ENCODE measurements at places on chromosomes 12 and 14.
A peak's percentile ranks its signal among the peaks of the same experiment; 100 is the strongest.

GRCh38 chr12:104653730-104654664 is 197.2 kb downstream of the CHST11 start:
- DNase-seq: no peak

DNA sequence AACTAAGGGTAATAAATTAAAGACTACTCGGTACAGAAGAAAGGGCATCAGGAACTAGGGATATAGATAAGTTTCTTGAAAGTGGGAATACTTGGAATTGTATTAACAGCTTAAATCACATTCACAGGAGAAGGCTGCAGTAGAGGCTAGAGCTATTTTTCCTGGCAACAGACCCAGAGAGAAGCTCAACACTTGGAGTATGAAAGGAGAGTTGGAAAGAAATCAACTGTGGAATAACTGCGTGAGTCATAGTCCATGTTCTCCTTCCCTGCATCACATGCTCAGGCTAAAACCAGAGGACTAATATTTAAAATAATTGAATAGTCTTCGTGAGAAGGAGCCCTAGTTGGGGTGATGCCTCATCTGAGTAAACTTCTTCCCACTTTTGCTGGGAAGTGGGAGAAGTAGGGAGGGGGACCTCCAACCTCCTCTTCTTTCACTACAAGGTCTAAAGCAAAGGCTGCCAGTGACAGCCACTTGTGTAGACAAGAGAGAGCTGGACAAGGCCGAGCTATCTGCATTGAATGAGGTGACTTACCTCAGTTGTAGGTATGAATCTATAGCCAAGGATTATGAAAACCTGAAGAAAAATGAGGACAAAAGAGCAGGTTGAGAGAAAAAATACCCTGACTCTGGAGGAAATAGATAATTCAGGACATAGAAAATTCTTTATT is 32.7 kb downstream of the DYRK2 start:
- DNase-seq: no peak

DNA sequence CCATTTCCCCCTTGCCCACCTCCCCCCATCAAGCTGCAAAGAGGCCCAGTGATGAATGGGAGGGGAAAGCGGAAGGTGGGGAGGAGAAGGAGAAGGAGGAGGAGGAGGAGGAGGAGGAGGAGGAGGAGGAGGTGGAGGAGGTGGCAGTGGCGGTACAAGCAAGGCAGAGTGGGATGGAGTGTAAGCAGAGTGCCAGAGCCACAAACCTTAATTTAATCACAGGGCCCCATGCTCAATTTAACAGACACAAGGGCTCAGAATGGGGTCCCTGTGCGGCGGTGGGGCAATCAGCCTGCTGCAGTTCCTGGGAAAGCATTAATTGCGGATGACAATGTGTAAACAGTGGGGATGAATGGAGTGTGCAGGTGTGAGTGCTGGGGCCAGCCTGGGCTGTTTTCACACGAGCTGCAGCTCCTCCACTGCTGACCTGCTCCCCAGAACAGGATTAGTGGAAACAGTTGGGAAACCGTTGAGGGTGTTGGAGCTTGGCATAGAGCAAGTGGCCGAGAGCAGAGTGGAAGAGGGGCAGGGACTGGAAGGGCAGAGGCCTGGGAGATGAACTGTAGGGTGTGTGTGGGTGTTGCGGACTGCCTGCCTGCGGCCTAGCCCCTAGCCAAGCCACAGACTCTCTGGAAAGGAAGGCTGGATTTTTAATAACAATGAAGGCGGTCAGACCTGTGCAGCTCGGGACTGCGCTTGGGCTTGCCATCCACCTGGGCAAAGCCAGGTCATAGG is 36.4 kb upstream of the SMOC1 start:
- DNase-seq: no peak

DNA sequence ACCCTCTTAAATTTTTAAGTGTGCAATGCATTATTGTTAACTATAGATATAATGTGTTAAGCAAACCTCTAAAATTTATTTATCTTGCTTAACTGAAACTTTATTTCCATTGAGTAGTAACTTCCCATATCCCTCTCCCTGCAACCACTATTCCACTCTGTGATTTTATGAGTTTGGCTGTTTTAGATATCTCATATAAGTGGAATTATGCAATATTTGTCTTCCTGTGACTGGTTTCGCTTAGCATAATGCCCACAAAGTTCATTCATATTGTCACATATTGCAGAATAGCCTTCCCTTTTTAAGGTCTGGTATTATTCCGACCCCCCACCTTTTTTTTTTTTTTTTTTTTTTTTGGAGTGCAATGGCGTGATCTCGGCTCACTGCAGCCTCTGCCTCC is 247.6 kb downstream of the EMP1 start:
- no peak for DNase-seq

GRCh38 chr14:68701001-68701741 is 91.7 kb downstream of the ZFP36L1 start:
- no peak for DNase-seq

GRCh38 chr12:53056901-53057300 is 7.0 kb downstream of the TNS2 start:
- DNase-seq: no peak

DNA sequence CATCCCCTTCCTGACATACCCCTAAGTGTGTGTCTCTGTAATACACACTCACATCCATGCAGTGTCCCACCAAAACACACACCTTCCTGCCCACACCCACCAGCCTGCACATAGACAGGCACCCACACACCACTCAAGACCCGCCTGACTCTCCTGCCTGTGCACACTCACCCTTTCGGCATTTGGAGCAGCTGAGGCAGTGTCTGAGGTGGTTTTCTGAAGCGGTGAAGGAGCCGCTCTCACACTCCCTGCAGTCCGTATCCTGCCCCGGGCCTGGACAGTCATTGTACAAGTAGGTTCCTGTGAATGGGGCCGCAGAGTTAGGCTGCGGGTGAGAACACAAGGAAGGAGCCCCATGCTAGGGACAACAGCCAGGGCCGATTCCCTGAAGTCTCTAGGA is 8.3 kb downstream of the TNFRSF1A start:
- peak; percentile 84 for DNase-seq

- DNase-seq: no peak
These were observed 88.6 kb downstream of the MAP1LC3B2 start for GRCh38 chr12:116647813-116648212.

GRCh38 chr12:106633451-106633823 is 50.6 kb downstream of the RFX4 start:
- DNase-seq: no peak

- no peak for DNase-seq
These were observed 414.7 kb downstream of the RAD51B start for GRCh38 chr14:68234101-68234905.

- DNase-seq: no peak
These were observed 82.8 kb downstream of the DAAM1 start for GRCh38 chr14:59271256-59271655.

DNA sequence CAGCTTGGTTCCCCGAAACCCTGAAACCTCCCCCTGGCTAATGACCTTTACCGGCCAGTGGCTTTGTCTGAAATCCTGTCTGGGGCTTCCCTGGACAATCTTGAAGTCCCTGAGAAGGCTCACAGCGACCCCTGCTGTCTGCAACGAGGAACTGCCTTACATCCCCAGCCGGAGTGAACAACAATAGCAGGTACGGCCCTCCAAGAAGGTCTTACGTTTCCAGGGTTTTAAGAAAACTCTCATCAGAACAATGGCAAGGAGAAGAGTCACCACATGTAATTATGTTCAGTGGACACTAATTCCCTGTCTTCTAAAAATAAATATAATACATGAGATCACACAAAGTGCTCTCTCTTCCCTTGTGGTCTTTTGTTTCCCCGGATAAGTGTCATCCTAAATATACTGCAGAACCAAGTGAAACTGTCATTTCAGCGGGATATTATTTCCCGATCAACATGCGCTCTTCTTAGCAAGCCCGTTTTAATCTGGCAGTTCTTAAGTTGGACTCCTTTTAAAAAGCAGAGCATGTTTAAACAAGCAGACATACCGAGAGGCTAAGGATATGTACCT is 53.3 kb downstream of the RBM19 start:
- DNase-seq: no peak

DNA sequence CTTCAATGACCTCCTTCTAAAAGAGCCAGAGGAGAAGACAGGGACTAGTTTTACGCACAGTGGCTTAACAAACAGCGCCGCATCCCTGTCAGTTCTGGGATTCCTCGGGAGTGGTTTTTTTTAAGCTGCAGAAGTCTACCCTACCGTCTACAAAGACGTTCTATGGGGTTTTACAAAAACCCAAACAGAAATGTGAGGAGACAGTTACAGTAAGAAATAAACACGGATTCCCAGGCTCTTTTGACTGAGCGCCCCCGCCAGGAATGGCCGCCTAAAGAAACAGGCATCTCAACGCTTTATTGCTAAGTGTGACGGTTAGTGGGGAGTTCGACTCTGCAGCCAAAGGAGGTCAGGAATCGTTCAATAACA is 484 bp downstream of the ALKBH1 start:
- DNase-seq: no peak

GRCh38 chr14:94119071-94119470 is 8.5 kb downstream of the IFI27 start:
- DNase-seq: peak; percentile 49

- DNase-seq: no peak
These were observed 118.3 kb upstream of the TMTC1 start for GRCh38 chr12:29902043-29902442.

- DNase-seq: peak; percentile 29
These were observed 620 bp downstream of the TMTC1 start for GRCh38 chr12:29782871-29783772.

GRCh38 chr14:67487937-67488893 is at the start of gene TMEM229B:
Gene TMEM229B, minus strand, starts transcription at chr14:67488721. Its CDS starts 14,798 bp downstream, at chr14:67473923.
- DNase-seq: no peak

- peak; percentile 62 for DNase-seq
These were observed 188.3 kb upstream of the C14orf180 start for GRCh38 chr14:104390941-104391901.

GRCh38 chr14:80059041-80059440 is 152.3 kb downstream of the DIO2 start:
- no peak for DNase-seq

DNA sequence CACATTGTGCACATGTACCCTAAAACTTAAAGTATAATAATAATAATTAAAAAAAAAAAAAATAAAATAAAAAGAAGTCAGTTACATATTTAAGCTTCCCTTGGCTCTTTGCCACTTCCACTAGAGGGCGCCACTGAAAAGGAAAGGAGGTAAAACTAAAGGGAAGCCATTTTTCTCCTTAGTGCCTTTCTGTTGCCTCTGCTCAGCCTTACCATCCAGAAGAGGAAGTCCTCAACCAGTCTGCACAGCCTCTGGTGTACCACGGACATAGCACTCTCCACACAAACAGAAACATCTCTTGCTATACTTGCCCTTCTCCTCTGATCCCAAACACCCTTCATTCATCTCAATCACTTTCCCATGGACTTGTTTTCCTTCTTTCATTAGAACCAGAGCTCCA is 169.0 kb upstream of the EEA1 start:
- DNase-seq: no peak
